CD14-positive monocyte (primary cell): ENCODE measurements at places on chromosomes 1 and 21.

DNA sequence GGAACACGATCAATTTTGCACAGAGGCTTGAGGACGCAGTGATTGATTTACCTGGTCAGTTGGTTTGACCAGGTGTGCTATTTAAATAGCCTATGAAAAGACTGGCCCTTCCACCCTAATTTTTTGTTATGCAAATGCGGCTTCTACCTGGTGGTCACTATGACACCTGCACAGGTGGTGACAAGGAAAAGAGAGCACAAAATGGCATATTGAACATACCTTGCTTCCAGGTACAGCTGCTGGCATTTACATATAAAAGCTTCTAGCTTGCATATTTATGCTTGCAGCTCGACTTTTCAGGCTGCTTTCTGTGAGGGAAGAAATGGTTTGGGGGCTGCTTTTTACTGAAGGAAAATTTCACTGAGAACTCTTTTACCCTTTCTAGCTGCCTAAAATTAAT lies 15.3 kb upstream of the FMO4 start:
- DNase-seq: no peak

DNA sequence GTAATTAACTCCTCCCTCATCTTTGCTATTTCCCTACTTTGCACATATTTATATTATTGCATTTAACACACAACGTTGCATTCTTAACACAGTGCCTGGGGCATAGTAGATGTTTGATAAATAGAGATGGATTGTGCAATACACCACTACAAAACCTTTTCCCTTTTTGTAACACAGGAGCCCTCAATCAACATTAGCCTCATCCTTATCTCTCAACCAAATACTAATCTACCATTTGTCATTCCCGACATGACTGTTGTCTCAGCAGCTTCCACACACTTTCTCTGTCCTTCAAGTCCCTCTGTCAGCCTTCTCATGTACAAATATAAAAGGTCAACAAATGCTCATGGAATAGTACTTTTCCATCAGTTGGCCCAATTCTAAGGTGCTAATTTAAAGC lies 78.9 kb upstream of the KCNK2 start:
- DNase-seq: no peak

- no peak for DNase-seq
Observed at GRCh38 chr1:241828463-241829021, 19.5 kb upstream of the EXO1 start.

DNA sequence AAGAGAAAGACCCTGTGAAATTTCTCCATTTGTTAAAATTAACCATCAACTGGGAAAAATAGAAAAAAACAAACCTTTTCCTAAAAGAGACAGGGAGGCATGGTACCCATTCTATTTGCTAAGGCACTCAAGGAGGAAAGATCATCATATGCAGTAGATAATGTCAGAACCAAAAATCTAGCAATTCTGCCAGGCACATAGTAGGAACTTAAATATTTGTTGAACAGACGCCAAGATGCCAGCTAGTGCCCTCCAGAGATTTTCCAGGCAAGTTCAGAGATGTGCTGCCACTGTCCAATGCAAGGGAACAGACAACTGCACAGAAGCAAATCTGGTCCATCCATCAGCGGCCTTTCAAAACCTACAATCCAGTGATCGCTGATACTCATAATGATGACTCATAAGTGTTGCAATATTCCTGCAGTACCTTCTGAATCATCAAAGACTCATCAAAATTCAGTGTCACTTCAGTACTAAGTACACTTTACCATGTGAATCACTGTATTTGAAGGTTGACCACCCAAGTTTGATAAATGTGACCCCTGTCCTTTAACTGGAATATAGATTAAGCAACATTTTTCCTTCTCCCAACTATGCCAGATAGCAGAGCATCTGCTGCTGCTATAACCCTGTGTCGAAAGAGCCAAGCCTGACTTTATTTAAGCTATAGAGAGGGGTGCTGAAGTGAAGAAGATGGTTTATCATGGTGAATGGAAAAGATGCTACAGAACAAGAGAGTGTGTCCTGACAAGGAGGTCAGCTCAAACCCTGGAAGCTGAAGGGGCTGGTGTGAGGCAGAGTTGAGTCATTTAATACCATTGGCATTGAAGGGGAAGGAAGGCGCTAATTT lies 99.1 kb downstream of the MT1HL1 start:
- DNase-seq: peak; percentile 60

DNA sequence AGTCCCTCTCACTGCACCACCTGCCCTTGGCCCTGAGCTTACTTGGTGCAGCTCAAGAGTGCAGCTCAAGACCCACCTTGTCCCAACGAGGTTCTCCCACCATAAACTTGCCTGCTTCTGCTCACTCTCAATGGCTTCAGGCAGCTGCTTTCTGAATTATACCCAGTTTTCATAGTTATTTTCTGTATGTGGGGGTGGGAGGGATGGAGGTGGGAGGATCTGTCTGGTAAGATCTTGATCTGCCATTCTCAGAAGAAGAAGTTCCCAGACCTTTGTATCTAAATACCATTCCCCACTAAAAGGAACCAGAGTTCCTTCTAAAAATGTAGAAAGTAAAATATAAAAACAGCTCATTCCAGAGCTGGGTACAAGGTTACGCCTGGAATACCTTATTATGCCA lies 111.5 kb downstream of the SIM2 start:
- DNase-seq: no peak

- DNase-seq: no peak
Observed at GRCh38 chr1:101444873-101445618, 208.2 kb downstream of the S1PR1 start.

DNA sequence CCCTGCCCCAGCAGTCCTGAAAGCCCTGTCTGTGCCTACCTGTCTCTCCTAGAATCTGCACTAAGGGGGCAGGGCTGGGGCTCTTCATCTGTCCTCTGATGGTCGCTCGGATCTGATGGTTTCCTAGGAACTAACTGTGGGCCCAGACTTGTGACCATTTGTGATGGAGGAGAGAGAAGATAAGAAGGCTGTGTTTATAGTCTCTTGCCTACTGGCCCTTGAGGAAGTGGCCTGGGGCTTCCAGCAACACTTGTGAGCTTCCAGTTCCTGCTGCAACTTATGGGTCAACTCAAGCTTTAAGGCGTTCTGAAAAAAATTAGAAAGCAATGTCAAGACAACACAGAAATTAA lies 53.2 kb upstream of the SYNC start:
- no peak for DNase-seq

DNA sequence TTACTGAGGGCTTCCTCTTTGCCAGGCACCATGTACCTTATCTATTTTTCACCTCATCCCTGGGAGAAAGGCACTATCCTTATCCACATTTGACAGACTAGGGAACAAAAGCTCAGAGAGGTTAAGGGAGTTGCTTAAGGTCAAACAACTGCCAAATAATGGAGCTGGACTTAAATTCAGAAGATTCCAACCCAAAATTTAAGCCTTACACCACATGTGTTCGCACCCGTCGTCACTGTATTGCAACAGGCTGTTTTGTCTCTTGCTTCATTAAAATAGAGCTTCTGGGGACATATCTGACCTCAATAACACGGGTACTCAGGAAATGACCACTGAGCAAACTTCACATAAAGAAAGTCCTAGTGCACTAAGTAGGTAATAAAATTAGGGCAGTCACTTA lies 62.0 kb downstream of the TRABD2B start:
- no peak for DNase-seq

DNA sequence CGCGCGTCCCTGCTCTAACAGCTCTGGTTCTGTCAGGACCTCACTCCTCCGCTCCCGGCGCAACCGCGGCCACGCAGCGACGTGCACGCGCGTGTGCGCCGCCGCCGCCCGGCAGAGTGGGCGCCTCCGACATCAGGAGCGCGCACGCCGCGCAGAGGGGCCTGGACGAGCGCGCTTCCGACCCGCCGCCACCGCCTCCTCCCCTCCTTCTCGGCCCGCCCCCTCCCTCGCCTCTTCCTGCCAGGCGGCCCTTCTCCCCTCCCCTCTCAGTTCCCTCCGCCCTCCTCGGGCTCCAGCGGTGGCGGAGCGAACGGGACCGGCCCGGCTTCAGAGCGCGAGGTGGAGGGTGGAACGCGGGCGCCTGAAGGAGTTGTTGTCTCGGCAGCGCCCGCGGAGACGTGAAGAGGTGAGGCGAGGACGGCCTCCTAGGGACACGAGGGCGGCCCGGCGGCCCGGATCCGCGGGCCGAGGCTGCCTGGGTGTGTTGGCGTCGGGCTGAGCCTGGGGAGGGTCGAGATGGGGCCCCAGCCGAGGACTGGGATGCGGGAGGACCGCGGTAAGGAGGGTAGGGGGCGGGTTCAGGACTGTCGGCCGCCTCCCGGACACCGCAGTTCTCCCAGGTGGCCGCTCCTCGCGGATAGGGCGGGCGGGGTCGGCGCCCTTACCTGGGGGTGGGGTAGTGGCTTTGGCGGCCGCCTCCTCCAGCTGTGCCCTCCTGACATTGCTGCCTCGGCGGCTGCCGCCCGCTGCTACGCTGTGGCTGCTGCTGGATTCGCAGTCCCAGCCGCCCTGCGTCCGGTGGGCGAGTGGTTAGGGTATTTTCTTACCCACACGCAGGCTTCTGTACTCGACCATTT lies at the start of gene RABGAP1L:
TSS of gene RABGAP1L (plus strand) at position 269 of the 857 bp plus-strand sequence.
- peak; percentile 86 for DNase-seq

- DNase-seq: no peak
Observed at GRCh38 chr21:44911068-44911383, 9.7 kb downstream of the ITGB2 start.

GRCh38 chr1:95013950-95014574 lies 58.7 kb downstream of the ALG14 start:
- no peak for DNase-seq

- no peak for DNase-seq
Observed at GRCh38 chr1:89089962-89090361, 25.0 kb upstream of the GBP1 start.

DNA sequence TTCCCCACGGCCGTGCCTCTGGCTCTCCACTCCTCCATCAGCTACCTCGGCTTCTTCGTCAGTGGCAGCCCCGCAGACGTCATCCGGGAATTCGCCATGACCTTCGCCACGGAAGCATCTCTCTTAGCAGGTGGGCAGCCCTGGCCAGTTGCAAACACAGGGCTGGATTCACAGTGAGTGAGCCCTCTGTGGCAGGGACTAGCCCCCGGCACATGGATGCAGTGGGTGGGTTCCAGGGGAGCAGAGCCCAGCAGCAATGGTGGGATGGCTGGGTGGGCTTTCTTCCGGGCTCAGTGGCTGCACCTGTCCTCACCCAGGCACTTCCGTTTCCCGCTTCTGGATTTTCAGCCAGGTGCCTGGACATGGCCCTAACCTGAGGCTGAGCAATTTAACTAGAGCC lies 9.4 kb downstream of the UBASH3A start:
- no peak for DNase-seq

GRCh38 chr1:88610687-88611086 lies 73.4 kb upstream of the PKN2 start:
- DNase-seq: no peak

DNA sequence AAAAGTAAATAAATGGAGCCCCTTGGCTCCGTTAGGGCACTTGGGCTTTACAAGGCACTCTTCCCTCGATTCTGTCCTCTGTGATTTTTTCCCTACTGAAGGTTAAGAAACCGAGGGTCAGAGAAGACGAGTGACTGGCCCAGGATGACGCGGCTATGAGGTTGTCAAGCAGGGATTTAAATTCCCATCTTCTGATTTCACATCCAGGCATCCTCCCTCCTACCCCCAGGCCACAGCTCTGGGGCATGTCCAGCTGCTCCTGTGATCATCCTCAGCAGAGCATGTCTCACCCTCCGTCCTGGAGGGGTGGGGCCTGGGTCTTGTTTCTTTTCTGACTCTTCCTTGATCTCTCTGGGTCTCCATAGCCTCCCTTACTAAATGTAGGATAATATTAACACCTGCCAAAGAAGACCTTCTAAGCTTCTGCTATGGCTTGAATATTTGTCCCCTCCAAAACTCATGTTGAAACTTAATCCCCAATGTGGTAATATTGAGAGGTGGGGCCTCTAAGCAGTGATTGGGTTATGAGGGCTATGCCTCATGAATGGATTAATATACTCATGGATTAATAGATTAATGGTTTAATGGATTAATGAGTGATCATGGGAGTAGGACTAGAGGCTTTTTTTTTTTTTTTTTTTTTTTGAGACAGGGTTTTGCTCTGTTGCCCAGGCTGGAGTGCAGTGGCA lies 4.6 kb downstream of the CRYBG2 start:
- DNase-seq: no peak

DNA sequence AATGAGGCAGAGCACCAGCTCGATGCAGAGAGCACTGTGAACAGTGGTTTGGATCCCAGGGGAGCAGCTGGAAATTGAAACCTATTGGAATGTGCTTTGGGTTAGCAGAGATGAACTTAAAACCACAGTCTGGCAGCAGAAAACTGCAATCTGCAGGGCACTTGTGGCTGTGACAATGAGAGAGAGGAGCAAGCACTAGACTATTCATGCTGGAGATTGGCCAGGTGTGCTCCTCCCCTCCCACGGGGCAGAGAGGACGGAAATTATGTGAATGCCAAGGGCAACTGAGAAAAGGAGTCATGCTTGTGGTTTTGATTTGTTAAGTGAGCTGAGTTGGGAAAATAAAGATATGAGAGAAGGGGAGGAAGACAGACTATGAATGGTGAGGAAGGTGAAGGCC lies 38.1 kb downstream of the HSD3B2 start:
- no peak for DNase-seq

DNA sequence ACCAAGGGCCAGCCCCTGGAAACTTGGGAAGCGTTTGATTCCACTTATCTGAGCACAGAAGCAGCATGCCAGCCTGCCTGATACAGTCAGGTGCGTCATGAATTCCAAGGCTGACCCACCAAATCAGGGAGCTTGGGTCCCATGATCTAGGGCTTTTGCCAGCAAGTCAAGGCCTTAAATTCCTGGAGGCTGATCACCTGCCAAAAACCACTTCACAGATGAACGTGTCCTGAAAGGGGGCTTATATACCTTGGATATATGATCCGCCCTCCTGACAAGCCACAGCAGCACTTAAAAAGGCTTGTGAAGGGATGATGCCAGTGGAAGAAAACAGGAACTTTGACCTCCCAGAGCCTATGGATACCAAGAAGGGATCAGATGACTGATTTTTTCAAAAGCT lies 24.0 kb upstream of the CLIC6 start:
- no peak for DNase-seq

GRCh38 chr1:236835491-236835890 lies 40.4 kb downstream of the MTR start:
- DNase-seq: no peak

DNA sequence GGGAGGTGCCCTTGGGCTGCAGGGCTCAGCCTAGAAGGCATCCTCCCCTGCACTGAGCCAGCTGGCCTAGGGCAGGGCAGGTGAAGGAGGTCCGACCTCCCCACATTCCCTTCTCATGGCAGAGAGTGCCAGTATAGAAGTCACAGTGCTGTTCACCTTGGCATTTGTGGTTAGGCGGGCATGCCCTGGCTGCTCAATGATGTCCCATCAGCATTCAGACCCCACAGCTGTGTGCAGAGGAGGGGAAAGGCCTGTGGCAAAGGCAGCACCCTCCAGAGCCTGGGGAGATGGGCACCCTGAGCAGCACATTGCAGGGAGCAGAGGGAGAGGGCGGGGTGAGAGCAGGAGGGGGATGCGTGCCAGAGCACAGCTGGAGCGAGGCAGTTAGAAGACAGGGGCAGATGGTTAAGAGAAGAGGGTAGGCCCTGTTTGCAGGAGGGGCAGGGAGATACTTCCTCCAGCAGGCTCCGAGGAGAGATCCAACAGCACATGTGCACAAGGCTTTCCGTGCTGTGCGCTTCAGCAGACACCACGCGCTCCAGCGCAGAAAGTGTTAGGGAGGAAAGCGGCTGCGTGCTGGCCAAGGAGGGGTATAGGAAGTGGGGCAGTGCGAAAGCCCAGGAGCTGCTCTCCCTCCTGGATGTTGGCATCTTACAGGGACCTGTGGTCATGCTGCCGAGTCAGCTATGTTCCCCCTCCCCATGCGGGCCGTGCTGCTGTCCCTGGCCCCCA lies 43.7 kb upstream of the COL6A1 start:
- DNase-seq: no peak

- DNase-seq: no peak
Observed at GRCh38 chr1:184790642-184791549, 36.2 kb upstream of the EDEM3 start.
